MG63 (cell line): ENCODE measurements at places on chromosomes 2 and 18. TPM values are rescaled to one million over a fixed set of nuclear protein-coding genes. Genes with fewer than 3 reads are reported as not detected.

Gene MOGAT1
- total RNA-seq: not detected in 2 replicates

Gene NCKAP5
- not detected in 2 replicates for total RNA-seq

DNA sequence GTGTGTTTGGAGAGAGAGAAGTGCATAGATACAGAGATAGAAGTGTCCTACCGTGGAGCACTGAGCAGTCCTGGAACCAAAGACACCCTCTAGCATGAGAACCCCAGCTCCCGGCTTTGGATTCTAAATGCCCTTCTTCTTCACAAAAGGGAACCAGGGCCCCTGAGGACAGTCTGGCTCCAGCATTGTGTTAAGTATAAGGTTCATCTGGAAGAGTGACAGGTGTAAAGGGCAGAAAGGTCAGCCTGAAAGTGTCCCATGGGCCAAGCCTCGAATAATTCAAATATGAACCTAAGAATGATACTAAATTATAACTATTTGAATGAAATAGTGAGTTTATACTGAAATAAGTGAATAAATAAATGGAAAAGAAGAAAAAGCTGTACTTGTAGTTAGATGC is 109.7 kb downstream of the SNTG2 start:
- DNase-seq: no peak

- no peak for DNase-seq
These were observed 35.6 kb upstream of the NDUFV2 start for GRCh38 chr18:9066817-9067306.

Gene CTNNA2
- not detected in 2 replicates for total RNA-seq

GRCh38 chr2:6992794-6993228 is 75.6 kb downstream of the RNF144A start:
- no peak for DNase-seq

- DNase-seq: no peak
These were observed 28.6 kb upstream of the CLASP1 start for GRCh38 chr2:121677855-121678254.

DNA sequence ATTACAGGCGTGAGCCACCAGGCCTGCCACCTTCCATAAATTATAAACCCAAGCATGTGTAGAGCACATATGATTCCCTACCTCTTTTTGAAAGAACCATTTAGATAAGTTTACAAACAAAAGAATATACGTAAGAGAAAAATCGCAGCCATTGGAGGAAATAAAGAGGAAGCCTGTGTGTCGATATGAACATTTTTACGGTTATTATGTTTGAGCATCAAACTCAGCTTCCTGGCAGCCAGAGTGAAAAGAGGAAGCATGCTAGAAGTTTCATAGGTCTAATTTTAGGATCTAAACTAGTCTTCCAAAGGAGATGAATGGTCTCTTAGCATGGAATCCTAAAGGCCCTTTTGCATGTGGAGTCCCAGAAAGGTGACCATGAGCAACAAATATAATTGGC is 104.3 kb downstream of the PLB1 start:
- DNase-seq: no peak
